ENCODE measurements at places on chromosomes 16 and 17.

GRCh38 chr17:36899250-36900159, 37.8 kb upstream of the LHX1 start:
- no peak for DNase-seq

GRCh38 chr16:58732545-58733247, 1.4 kb downstream of the GOT2 start:
- DNase-seq = no peak

- peak; percentile 71 for DNase-seq
Observed at GRCh38 chr17:34633351-34633750, 54.0 kb downstream of the TMEM132E start.

DNA sequence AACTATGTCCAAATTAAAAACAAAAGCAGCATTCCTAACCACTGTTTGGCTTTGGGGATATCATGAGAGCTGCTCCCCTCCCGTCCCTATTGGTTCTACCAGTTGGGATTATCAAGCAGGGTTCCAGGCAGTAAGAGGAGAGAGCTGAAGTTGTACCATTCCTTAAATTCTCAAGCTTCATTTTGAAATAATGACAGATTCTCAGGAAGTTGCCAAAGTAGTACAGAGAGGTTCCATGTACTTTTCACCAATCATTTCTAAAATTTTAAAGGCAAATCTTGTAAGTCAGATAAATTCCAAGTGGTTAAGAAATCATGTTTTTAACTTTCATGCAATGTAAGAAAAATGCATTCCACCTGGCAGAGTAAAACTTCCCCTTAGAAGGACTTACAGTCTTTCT, 36.9 kb downstream of the TEX2 start:
- DNase-seq = no peak

GRCh38 chr16:2339521-2340484, 725 bp downstream of the ABCA3 start:
- peak; percentile 9 for DNase-seq

GRCh38 chr17:8506145-8506544, 70.5 kb downstream of the NDEL1 start:
- DNase-seq = no peak

DNA sequence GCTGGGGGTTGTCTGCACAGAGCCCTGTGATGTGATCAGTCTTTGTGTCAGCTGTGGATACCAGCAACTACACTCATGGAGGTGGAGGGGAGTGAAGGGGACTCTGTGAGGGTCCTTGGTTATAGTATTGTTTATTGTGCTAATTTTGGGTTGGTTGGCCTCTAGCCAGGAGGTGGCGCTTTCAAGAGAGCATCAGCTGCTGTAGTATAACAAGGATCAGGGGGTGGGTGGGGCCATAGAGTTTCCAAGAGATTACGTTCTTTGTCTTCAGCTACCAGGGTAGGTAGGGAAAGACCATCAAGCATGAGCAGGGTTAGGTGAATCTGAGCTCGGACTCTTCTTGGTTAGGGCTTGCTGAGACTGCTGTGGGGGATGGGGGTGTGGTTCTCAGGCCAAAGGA, 97.1 kb upstream of the HS3ST3A1 start:
- DNase-seq = no peak

- no peak for DNase-seq
Observed at GRCh38 chr17:21295036-21295952, 10.8 kb downstream of the MAP2K3 start.

DNA sequence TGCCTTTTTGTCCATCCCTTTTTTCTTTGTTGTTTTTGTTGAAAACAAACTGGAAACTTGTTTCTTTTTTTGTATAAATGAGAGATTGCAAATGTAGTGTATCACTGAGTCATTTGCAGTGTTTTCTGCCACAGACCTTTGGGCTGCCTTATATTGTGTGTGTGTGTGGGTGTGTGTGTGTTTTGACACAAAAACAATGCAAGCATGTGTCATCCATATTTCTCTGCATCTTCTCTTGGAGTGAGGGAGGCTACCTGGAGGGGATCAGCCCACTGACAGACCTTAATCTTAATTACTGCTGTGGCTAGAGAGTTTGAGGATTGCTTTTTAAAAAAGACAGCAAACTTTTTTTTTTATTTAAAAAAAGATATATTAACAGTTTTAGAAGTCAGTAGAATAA, 4.9 kb downstream of the SOX9 start:
- no peak for DNase-seq

GRCh38 chr17:31654936-31655335, 204.1 kb downstream of the COPRS start:
- DNase-seq = no peak

- no peak for DNase-seq
Observed at GRCh38 chr16:987906-988305, 6.3 kb downstream of the SOX8 start.

DNA sequence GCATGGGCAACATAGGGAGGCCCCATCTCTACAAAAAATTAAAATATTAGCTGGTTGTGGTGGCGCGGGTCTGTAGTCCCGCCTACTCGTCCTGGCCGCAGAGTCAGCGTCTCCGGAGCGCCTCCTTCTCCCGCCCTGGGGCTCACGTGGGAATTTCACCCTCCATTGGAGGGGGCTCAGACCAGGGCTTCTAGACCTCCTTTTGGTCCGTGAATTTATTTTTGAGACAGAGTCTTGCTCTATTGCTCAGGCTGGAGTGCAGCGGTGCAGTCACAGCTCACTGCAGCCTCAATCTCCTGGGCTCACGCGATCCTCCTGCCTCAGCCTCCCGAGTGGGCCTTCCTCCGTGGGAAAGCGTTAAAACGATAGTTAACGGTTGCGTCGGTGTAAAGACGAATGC, 394 bp upstream of the NME4 start:
- DNase-seq = peak; percentile 30

DNA sequence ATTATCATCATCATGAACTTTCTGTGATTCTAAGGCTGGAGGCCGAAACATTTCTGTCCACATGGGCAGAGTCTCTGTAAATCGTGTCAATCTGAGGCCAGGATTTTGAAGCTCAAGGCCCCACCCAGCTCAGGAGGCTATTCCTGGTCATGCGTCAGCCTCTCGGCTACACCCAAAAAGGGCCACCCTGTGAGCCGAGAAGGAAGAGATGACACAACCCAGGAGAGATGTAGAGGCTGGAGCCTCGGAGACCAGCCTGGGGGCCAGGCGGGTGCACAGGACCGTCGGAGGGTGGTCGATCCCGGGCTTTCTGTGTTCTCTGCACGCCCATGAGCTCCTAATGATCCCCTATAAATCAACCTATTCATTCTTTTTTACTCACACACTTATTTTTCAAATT, 1.1 kb upstream of the CACNG1 start:
- DNase-seq = no peak

DNA sequence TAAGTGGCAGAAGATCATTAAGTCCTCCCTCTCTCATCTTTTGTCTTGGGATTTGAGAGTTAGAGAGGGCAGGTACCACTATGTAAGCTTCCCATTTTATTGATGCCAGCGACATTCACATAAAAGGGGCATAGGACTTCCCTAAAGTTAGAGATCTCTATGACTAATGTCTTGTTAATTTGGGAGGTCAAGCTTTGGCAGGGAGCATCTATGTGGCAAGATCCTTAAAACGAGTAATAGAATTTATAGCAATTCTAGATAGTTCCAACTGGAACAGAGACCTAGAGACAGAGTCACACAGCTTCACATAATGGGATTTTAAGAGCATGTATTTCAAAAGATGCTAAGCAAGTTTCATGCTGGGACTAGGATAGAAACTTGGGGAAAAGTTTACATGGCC, 308.0 kb downstream of the MAP2K6 start:
- no peak for DNase-seq

GRCh38 chr17:76369379-76369778, 15.0 kb upstream of the SPHK1 start:
- DNase-seq = no peak

DNA sequence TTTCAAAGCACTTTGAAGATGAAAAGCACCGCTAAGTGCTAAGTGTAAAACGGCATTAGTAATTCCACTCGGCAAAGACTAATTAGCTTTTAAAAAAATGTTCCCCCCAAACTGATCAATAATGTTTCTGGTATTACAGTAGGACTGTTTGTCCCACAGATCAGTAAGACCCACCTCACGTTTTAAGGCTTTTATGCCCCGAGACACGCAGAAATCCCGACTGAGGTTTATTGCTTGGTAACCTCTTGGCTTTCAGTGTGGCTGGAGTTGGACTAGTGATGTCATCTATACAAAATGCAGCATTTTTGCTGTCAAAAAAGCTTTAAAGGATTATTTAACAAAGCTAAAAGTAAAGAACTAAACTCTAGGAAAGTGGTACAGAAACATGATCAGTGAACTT, 414.6 kb upstream of the PSMD7 start:
- DNase-seq = no peak

DNA sequence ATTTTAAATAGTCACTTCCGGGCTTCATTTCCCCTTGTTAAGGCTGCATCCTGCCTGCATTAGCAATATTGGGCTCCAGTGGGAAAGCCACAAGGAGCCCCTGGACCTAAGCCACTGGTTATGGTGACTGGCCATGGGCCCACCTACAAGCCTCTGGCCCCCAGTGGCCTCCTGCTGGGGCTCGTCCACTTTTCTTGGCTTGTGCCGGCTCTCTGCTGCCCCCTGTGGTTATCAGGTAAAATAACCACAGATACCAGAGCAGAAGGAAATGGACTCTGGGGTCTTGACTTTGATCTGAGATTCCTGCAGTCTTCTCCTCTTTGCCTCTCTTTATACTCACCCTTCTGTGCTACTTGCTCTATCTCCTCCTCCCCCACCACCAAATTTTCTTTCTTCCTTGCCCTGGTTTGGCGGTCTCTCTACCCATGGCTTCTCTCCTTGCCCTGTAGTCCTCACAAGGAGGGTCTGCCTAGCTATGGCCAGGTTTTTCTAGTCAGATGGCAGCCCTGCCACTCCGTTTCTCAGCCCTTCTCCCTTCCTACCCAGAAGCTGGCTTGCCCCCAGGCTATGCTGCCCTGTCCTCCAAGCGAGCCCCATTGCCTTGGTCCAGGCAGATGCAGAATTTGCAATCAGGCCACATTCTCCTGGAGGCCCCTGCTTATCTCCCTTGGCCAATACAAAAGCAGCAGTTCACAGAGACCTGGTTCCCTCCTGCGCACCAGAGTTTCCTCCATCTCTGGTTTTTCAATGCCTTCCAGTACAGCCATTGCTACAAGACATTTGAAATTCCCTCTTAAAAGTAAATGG, 82.9 kb upstream of the RCVRN start:
- no peak for DNase-seq

- peak; percentile 38 for DNase-seq
Observed at GRCh38 chr16:72400257-72401083, 228.5 kb upstream of the PMFBP1 start.

DNA sequence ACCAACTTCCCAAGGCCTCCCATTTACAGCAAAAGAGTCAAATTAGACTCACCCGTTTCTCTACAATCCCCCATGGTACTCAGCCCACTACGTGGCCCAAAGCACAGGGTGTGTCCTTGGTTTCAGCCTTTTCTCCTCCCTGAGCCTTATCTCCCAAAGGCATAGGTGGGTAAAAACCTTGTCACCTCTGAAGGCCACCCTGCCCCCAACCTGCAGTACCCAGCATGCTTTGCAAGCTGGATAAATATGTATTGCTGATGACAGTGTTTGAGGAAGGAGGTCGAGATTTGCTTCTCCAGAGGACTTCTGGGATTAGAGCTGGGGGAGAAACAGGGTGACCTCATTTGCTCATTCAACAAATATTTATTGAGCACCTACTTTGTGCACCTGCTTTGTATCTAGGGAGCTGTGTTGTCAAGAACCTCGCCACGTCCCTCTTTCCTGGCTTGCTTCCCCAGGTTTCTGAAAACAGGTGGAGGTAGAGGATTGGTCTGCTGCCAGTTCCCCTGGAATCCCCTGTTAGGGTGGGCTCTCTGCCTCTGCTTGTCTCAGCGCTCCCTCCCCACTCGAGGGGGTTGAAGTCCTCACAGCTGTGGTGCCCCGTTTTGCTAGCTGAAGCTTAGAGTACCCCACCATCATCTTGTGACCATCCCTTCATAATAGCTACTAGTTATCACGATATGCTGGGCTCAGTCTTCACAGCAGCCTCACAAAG, 3.0 kb downstream of the LASP1 start:
- no peak for DNase-seq

- DNase-seq = no peak
Observed at GRCh38 chr17:76075364-76076145, 974 bp downstream of the GALR2 start.

DNA sequence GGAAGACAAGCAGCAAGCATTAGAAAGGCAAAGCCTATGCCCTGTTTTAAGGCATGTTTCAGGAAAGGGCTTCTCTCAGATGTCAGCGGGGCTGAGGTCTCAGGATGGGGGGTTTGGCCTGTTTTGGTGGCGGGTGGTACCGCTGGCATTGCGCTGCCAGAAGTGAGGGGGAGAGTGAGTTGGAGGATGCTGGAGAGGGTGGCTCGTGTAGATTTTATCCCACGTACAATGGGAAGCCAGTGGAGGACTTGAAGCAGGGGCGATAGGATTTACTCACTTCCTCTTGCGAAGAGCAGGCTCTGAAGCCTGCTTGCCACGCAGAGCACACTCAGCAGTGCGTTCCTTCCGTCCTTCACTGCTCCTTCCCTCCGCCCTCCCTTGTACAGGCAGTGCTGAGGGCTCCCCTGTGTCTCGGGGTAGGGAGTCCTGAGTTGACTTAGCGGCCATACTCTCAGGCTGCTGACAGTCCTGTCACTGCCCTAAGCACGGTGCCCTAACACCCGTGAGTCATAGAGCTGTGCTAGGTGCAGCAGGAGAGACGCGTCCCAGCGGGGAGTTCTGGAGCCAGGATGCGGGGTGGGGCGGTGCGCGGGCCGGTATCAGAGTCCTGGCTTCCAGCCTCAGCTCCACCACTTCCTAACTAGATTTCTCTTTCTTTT, 113.1 kb downstream of the SNX29 start:
- no peak for DNase-seq

Measured in NCI-H1105 treated with DMSO at 0.1 percent for 48 hours (cell line).